ENCODE measurements at places on chromosomes 6 and 20.

- peak; percentile 59 for DNase-seq
These were observed 5.6 kb upstream of the BTBD3 start for GRCh38 chr20:11912013-11912658.

GRCh38 chr6:138691595-138692057 is 81.9 kb upstream of the CCDC28A start:
- DNase-seq, result peak; percentile 26

GRCh38 chr20:34017610-34018009 is 23.9 kb downstream of the RALY start:
- DNase-seq, result no peak

- no peak for DNase-seq
These were observed 39.6 kb downstream of the LAMA4 start for GRCh38 chr6:112214739-112215269.

DNA sequence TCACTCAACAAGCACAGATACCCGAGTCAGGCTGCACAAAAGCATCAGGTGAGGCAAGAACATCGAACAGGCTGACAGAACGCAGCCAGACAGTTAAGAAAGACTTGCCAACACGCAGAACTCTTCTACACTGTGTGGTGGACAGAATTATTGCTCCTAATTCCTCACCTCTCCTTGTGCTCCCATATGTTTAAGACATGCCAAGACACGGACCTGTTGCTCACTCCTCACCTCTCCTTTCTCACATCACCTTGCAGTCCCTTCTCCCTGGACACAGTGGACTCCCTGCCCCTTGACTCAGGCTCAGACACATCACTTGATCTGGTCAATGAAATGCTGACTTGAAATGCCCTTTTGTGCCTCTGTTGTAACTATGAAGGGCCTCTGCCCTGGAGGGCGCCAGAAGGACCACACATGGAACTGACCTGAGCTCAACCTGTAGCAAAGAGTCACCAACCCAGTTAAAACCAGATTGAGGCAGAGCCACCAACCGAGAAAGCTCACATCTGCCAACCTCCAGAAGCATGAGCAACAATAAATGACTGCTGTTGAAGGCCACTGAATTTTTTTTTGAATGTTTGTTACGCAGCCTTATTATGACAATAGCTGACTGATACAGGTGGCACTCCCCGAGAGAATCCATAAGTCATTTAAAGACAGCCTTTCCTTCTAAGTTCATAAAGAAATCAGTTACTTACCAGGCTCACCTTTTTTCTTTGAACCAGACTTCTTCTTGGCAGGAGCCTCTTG is 24.0 kb downstream of the RRBP1 start:
- no peak for DNase-seq

GRCh38 chr6:95685822-95686221 is 108.5 kb downstream of the MANEA start:
- no peak for DNase-seq
